ENCODE measurements at places on chromosomes 2 and 18.
A peak's percentile ranks its signal among the peaks of the same experiment; 100 is the strongest.

GRCh38 chr18:23033056-23033455 lies 99.9 kb downstream of the RBBP8 start:
- peak; percentile 19 for DNase-seq

DNA sequence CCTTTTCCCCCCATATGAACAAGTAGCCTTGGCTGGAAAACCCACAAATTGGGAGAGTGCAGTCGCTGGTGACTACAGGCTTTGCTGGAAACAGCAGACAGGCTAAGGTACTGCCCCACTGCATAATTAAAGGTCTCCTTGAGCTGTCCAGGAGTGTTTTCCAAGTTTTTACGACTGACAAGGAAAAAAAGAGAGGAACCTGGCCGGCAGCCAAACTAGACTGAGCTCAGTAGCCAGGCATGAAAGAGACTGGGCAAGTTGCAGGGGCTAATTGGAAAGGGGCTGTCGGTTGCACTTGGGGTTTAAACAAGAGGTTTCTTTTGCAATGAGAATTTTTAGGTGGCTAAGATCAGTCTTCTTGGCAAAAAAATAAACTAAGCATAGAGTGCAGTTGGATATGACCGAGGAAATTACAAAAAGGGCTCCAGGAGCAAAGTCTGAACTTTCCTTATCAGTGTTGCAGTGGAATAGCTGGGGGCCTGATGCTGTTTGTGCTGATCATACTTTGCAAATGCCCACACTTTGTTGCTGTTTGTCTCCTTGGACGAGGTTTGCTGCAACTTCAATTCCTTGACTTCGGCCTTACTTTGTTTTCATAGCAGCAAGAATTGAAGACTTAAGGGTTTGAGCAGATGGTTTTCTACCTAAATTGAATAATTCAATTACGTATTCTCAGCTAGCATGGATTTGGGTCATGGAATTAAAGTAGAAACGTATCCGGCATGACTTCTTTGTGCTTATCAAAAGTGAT lies 2.1 kb downstream of the GULP1 start:
- DNase-seq: peak; percentile 81

DNA sequence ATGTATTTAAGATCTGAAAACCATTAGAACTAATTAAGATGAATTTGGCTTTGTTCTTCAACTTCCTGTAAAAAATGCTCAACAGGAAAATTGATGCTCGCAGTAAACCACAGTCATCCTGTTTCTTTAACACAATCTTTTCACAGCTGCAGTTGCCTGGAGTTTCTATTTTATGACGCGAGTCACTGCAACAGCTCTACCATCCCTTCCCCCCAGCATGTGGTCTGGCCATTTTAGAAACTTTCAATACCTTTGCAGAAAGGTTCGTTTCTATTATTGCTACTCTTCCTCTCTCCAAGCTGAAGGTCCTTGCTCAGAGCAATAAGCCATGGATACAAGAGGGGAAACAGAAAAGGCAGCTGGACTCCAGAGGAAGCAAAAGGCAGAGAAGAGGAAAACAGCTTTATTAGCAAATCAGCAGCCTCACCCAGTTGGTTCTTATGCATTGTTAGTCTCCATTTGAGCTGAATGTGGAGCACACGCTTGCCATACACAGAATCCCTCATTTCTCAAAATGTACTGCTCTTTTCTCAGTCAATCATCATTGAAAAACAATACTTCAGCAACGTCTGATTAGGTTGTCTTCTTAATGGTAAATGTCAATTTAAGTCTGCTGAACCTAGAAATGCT lies 3.9 kb downstream of the WIPF1 start:
- DNase-seq: no peak

GRCh38 chr2:229372207-229372606 lies 101.1 kb upstream of the PID1 start:
- no peak for DNase-seq

DNA sequence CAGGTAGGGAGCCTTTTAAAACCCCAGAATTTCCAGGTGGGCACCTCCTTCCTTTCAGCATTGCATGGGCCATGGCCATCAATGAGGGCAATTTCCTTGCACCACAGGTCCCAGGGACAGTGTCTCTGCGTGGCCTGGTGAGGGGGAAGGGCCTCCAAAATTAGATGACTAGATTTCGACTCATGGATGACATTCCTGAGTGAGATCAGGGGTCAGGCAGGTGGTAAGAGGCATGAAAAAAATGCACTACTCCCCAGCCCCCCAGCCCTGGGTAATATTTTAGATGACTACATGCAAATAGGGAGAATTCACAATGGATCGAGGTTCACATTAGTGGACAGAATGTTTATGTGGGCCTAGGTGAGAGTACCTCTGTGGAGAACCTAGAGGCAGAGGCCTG lies 19.0 kb upstream of the IGFBP5 start:
- DNase-seq: no peak

- DNase-seq: no peak
Measured at GRCh38 chr2:196278491-196278911, 107.1 kb upstream of the STK17B start.

DNA sequence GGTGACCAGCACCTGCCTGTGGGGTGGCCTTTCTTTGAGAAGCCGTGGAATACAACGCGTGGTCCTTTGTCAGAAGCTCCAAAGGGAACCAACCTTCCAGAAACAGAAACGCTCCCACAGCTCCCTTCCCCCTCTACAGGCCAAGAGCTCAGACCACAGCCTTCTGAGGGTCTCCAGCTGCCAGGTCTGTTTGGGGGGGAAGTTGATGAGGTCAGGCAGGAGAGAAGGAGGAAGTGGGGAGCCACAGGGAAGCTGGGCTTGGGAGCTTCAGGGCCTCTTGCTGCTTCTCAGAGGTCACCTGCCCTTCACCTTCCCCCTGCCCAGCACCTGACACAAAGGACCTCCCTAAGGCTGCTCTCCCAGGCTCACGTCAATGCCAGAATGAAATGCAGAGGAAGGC lies 287.7 kb upstream of the ID2 start:
- no peak for DNase-seq

- peak; percentile 64 for DNase-seq
Measured at GRCh38 chr2:230007931-230008707, 60.6 kb downstream of the SLC16A14 start.

GRCh38 chr18:23826850-23827620 lies 137.8 kb downstream of the LAMA3 start:
- no peak for DNase-seq

- DNase-seq: no peak
Measured at GRCh38 chr18:35241448-35241804, 592 bp downstream of the ZNF397 start.

- no peak for DNase-seq
Measured at GRCh38 chr2:158042245-158042644, 59.4 kb upstream of the UPP2 start.

DNA sequence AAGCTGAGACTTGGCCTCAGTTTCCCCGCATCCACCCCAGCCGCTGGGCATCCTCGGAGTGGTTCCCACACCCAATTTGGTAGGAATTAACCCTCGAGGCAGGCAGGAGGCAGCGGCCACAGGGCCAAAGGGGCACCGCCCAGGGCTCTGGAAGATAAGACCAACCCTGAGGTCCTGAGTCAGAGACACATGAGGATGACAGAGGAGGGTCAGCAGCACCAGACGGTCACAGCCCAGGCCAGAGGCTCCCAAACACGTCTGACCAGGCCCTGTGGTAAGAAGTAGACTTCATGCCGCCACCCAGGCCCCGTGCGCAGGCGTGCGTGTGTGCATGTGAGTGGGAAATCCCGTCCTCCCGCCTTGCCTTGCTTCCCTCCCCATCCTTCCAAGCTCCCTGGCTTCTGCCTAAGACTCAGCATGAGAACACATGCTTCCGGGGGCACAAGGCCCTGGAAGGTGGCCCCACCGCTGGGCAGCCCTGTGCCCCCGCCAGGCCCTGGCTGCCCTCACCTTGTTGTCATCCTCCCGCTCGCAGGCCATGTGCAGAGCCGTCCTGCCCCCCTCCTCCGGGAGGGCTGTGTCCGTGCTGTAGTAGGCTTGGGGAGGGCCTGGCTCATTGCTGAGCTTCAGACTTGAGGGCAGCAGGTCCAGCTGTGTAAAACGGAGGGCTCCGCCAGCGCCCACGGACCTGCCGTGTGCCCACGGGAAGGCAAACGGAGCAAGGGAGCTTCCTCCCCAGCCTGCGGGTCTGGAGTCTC lies 46.3 kb downstream of the ANKMY1 start:
- no peak for DNase-seq

DNA sequence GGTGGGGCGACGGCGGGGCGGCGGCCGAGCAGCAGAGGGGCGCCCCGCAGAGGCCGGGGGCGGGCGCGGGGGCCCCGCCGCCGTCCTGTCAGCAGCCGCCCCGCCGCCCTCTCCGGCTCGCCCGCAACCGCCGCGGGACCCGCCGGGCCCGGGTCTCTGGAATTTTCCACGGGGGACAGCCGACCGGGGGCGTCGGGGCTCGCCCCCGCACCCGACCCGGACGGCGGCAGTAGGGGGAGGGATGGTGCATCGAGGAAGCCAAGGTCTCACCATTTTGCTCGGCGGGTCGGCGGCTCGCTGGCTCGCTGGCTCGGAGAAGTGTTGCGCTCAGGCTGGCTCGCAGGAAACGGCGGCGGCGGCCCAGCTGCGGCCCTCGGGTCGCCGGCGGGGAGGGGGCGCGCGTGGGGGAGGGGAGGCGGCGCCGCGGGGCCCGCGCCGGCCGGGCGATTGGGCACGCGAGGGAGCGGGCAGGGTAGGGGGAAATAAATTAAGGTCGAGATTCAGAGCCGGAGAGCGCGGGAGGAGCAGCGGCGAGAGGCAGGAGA lies 405 bp downstream of the PPP3R1 start:
- DNase-seq: no peak

- no peak for DNase-seq
Measured at GRCh38 chr18:35511428-35511827, 13.7 kb upstream of the INO80C start.

- DNase-seq: no peak
Measured at GRCh38 chr2:203164311-203164935, 74.4 kb upstream of the CYP20A1 start.

GRCh38 chr2:210288408-210288807 lies 26.6 kb downstream of the MYL1 start:
- DNase-seq: no peak

- DNase-seq: no peak
Measured at GRCh38 chr18:67662996-67663395, 146.5 kb upstream of the DSEL start.

GRCh38 chr18:52353589-52353988 lies 13.6 kb downstream of the DCC start:
- no peak for DNase-seq

GRCh38 chr2:205633994-205634393 lies 48.3 kb upstream of the NRP2 start:
- no peak for DNase-seq

- no peak for DNase-seq
Measured at GRCh38 chr2:99877963-99878362, 264.4 kb downstream of the AFF3 start.

GRCh38 chr2:133459590-133459989 lies 108.7 kb downstream of the NCKAP5 start:
- no peak for DNase-seq

DNA sequence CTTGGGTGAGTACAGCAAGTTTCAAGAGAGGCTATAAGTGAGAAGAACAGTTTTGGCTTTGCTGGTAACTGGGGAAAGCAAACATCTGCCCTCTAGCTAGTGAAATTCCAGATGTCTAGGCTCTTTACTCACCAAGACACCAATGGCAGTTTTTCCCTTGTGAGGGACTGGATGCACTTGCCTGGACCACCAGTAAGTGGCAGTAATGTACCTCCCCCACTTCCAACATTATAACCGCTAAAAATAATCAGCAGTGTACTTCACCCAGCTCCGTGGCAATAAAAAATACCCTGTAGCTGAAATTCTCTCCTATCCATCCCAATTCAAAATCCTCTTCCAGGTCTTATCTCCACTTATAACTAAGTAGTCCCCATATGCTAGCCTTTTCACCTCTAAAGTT lies 383.9 kb downstream of the ARHGAP15 start:
- DNase-seq: peak; percentile 19

DNA sequence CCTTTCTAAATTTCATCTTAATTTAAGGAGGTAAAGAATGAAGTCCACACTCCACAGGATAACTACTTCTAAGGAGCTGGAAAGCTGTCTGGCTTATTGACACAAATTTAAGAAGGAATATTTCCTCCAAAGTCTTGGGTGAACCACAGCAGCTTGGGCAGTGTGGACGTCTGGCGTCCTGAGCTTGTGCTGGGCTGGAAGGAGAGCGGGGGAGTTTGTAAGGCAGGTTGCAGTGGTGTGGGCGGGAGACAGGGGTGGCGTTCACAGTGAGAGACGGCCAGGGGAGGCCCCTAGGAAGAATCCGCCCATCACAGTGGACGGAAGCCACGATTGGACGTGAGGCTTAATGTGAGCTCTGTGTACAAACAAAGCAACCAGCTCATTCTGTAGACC lies 25.7 kb downstream of the ADI1 start:
- no peak for DNase-seq

DNA sequence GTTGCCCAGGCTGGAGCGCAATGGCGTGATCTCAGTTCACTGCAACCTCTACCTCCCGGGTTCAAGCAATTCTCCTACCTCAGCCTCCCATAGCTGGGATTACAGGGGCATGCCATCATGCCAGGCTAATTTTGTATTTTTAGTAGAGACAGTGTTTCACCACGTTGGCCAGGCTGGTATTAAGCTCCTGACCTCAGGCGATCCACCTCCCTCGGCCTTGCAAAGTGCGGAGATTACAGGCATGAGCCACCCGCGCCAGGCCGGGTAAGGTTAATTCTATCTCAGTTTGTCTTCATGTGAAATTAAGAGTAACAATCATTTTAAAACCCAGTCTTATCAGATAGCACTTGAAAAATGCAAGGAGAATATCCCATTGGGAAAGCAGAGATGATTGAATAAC lies 1681.7 kb upstream of the DDX18 start:
- DNase-seq: no peak

DNA sequence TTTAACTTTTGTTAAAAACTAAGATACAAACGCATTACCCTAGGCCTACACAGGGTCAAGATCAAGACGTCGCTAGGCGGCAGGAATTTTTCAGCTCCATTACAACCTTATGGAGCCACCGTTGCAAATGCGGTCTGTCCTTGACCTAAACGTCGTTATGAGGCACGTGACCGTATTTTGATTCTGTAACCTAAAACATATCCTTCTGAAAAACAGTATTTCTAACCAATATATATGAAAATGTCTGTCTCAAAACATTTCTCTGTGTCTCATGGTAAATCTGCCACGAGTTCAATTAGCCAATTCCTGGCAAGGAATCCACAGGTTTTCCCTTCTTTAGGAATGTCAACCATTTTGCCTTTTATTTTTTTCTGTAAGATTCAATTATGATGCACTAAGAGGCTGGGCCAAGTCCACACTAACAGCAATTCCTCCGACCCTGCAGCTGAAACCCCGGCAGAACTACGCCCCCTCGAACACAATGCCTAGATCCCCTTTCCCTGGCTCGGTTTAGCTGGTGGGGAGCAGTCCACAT lies 1.7 kb downstream of the RTN4 start:
- peak; percentile 60 for DNase-seq

- DNase-seq: no peak
Measured at GRCh38 chr18:74407888-74408287, 49.2 kb downstream of the DIPK1C start.

DNA sequence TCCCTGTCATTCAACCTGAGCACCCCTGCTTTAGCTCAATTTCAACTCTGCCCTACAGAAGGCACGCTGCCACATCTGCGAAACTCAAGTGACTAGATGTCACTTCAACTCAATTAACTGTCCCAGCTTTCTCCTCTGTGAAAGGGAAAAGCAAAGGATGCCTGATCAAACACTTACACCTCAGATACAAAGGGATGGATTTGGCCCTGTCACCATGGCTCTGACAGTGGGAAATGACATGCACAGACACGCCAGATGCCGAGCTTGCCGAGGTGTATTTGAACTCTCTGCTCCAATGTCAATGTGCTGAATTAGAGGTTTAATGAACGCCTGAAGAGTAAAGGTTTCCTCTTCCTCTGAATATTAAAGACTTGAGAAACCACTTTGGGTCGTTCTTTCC lies 481.1 kb downstream of the CBLN2 start:
- no peak for DNase-seq

Measured in cerebellar cortex (tissue), 1 donor.